ENCODE measurements at places on chromosomes 7 and 10. TPM values are rescaled to one million over a fixed set of nuclear protein-coding genes. Genes with fewer than 3 reads are reported as not detected.

- peak; percentile 59 for DNase-seq
Observed at GRCh38 chr7:155763691-155764437, 48.4 kb downstream of the SHH start.

The OR9A2 gene
- total RNA-seq = not detected

The IFIT1B gene
- total RNA-seq = not detected

DNA sequence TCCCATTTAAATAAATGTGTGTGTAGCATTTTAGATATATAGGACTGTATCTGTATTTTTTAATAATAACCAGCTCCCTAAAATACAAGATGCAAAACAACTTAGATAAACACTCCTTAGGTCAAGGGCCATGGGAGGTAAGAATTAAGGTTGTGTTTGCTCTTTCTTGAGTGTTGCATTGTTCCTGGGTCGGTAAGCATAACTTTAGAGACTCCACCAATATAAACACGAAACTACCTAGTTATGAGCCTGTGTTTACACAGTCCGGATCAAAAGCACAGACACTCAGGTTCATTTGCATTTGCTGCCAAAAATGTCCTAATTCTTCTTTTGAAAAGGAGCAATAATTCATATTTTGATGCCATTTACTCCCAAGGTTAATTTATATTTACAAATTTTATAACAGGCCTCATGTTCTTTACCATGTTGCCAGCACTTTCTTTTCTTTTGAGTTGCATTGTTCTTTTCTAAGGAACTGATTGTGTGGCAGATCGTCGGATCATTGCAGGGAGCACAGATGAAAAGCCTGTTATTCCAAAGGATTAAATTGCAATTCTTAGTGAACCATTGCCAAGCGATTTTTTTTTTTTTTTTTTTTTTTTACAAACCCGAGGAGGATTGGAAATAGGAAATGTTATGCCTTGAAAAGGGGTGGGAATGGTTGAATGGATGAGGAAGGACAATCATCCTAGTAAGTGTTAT is 45.8 kb upstream of the GLCCI1 start:
- DNase-seq = no peak

DNA sequence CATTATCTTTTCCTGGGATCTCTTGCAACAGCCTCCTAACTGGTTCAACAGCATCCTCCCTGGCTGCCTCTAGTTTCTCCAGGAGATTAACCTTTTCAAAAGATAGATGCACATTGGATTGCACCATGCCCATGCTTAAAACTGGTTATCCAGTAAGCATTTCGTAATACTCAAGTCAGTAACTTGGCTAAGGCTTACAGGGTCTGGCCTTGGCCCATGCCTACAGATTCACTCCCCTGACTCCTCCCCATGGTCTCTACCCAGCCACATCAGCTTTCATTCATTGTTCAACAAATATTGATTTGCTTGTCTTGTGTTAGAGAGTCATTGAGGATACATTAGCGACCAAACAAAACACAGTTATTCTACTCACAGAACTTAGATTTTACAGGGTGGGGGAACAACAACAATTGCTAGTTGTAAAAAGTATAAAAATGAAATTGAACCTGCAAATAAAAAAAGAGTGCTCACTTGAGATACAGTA is 1.8 kb upstream of the KIF20B start:
- no peak for DNase-seq

DNA sequence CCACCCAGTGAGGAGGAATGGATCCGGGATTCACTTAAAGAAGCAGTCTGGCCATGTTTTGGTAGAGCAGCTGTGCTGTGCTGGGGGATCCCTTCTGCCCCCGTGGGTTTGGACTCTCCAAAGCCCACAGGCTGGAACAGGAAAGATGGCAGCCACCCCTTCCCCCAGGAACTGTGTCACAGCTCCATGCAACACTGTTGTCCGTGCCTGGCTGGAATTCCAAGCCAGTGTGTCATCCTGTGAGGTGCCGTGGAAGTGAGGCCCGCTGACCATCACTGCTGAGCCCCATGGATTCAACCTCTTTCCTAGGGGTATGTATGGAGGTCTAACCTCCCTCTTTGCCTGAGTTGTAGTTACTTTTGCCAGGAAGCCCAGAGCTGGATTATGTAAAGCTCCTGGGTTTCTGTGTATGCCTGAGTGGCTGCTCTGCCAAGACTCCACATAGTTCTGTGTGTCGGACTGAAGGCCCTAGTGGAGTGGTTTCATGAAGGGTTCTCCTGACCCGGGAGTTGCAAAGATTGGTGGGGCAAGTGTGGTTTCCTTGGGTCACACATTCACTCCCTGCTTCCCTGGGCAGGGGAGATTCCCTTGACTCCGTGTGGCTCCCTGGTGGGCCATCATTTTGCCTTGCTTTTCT is 35.1 kb upstream of the PCGF5 start:
- no peak for DNase-seq

GRCh38 chr7:13990319-13990983 is 985 bp upstream of the ETV1 start:
- DNase-seq = no peak

DNA sequence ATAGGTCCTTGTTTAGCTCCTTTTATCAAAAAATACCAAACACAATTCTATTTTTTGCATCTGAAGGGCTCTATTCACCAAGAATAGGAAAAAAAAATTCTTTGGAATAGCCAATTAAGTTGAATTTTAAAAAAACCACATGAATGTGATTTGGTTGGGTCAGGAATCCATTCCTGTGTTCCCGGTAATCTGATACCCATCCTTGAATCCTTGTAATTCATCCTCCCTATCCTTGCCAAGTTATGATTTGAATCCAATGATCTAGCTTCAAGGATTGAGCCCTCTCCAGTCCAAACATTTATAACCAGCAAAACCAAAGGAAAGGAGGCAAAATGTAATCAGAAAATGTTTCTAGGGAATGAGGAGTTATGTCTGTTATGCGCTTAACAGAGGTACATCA is 86.6 kb downstream of the CFAP58 start:
- no peak for DNase-seq

DNA sequence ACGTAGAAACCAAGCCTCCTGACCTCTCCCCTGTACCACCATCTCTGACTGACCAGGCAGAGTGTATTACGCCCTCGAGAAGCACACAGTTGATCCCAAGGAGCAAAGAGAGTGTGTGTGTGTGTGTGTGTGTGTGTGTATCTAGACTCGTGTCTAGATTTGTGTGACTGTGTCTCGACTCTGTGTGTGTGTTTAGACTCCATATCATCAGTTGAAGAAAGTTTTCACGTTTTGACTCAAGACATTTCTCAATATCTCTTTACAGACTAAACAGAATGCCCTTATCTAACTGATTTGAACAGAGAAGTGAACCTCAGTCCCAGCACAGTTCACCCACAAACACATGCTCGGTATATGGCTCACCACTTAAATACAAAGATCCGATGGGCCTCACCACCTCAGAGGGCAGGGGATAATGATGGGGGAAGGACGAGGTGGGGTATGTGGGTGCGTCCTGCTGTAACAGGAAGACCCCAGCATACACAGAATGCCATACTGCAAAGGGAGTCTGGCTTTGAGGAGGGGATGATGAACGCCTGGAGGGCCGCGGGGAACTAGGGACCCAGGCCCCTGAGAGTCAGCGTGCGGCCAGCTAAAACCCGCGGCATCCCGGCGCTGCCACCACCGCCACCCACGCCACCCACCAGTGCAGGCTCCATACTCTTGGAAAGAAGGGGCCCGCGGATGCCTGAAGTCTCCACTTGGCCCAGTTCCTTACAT is 780 bp downstream of the ALDH18A1 start:
- DNase-seq = no peak

All from naive thymus-derived CD4-positive, alpha-beta T cell (primary cell).